DMS153 (cell line): ENCODE measurements at places on chromosomes 7 and 10.
A peak's percentile ranks its signal among the peaks of the same experiment; 100 is the strongest.

GRCh38 chr7:1466524-1467271, 7.4 kb upstream of the MICALL2 start:
- peak; percentile 23 for DNase-seq

GRCh38 chr7:53422291-53422690, 386.9 kb downstream of the POM121L12 start:
- DNase-seq: no peak

- no peak for DNase-seq
Measured at GRCh38 chr7:44062903-44063295, 2.5 kb downstream of the PGAM2 start.

DNA sequence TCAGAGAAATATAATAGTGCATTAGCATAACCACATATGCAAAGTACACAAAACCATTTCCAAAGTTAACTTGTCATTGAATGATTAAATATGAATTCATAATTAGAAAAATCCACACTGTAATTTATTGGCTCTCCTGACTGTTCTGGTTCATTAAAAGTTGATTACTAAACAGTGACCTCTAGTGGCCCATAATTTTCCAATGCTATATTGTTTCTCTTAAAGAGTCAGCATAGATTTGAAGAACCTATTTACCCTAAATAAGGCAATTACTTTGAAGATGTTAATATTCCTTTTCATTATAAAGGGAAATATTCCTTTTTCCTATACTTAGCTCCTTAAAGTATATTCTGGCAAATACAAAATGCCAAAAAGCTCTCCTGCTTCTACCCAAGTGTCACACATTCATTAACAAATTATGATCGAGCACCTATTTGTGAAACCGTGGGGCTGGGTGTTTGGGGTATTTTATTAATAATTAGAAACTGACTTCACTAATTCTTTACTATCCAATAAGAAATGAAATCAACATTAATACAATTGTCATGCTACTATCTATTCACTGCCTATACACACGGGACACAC, 86.2 kb downstream of the HIBADH start:
- DNase-seq: peak; percentile 46

GRCh38 chr7:101858437-101859385, 41.3 kb downstream of the CUX1 start:
- no peak for DNase-seq

GRCh38 chr10:79072994-79073645, 4.4 kb downstream of the ZMIZ1 start:
- no peak for DNase-seq

GRCh38 chr7:12923971-12924370, 236.5 kb downstream of the ARL4A start:
- DNase-seq: no peak

- DNase-seq: no peak
Measured at GRCh38 chr7:133975130-133975529, 152.0 kb upstream of the LRGUK start.

DNA sequence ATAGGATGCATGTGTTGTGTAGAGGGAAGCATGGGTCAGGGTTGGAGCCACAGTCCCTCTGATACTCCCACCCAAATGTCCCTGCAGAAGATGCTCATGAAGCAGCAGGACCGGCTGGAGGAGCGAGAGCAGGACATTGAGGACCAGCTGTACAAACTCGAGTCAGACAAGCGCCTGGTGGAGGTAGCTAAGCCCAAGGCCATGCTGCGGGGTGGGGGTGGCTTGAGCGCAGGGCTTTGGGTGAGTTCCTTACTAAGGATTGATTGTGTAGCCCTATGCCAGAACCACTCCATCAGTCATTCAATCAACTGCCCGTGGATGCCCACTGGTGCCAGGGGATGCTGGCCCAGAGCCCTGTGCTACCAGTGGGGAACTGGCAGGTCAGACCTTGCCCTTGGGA, 10.3 kb downstream of the TRIM8 start:
- DNase-seq: no peak

DNA sequence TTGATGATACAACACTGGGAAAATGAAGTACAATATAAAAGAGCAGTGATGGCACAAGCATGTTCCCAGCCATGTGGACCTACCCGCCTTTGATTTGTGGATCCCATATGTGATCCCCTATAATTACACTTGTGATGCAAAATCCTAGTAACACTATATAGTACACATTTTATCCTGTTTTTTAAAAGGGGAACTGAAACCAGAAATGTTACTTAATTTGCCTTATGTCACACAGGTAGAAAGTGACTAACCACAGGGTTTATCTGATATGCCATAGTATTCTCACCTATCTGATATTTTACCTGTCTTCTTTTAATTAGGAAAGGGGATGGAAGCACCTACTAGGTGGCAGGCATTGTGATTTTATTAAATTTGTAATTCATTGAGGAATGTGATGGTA, 35.0 kb downstream of the ARMC3 start:
- no peak for DNase-seq

DNA sequence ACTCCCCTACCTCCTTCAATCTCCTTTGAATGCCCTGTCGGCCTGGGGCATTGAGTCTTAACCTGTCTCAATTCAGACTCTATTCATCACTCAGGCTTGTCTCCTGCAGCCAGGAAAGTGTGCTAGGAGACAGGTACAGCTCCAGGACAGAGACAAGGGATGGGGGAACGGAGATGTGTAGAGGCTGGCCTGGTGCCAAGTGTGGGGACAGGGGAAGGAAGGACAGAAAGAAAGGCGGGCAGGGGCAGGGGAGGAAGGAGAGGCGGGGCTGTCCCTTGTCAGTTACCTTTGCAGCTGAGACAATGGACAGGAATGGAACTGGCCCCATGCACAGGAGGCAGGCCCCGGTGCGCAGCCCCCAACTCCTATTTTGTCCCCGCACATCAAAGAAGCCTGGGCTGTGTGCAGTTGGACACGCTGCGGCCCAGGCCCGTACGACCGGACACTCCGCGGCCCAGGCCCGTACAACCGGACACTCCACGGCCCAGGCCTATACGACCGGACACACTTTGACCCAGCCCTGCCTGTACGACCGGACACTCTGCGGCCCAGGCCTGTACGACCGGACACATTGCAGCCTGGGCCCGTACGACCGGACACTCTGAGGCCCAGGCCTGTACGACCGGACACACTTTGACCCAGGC, 36.9 kb downstream of the CHST15 start:
- no peak for DNase-seq

- no peak for DNase-seq
Measured at GRCh38 chr10:100879741-100880360, 32.9 kb upstream of the SLF2 start.

GRCh38 chr10:24589265-24589664, 134.4 kb downstream of the ARHGAP21 start:
- DNase-seq: no peak

- DNase-seq: no peak
Measured at GRCh38 chr10:34759161-34759836, 55.8 kb downstream of the PARD3 start.

DNA sequence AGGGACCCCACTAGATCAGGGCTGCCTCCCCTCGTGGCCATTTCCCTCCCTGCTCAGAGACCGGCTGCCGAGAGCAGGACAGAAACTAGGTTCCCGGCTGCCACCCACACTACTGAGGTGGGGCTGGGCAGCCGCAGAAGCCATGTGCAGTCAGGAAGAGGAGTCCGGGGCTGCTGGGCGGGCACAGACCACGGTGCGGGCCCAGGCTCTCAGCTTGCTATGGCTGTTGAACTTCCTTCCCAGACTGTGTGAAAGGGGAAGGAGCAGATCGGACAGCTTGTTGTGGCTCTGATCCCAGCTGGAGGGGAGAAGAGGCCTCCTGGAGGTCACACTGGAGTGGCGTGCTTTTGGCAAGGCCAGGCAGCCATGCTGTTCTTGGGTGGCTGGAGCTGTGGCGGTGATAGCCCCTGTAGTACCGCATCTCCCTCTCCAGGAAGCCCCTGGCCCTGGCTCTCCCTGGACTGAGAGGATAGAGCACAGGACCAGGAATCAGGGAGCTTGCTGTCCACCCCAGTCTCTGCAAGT, 56.8 kb downstream of the HK1 start:
- DNase-seq: no peak

DNA sequence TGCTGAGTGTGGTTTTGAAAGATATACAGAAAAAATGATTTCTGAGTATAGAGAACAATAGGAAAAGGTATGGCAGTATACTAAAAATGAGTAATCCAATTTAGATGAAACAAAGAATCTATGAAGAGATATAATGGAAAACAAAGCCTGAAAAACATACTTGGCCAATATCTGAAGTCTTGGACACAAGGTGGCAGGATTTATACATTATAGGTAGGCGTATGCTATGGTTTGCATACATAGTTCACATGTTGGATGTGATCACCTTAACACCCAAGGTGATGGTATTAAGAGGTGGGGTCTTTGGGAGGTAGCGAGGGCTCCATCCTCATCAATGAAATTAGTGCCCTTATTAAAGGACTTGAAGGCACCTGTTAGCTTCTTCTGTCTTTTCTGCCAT, 34.5 kb upstream of the BPGM start:
- no peak for DNase-seq

- DNase-seq: no peak
Measured at GRCh38 chr7:117889611-117890010, 16.4 kb upstream of the CTTNBP2 start.

DNA sequence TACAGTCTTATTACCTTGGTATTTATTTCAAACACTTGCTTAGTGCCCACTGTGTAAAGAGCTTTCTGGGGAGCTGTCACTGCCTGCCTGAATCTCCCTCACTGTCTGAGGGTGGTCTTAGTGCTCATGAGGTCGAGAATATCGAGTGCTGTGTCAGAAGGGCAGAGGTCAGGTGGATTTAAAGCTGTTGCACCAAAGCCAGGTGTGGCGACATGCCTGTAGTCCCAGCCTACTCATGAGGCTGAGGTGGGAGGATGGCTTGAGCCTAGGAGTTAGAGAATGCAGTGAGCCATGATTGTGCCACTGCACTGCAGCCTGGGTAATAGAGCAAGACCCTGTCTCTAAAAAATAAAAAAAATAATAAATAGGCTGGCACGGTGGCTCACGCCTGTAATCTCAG, 20.9 kb downstream of the CCM2 start:
- DNase-seq: no peak

- DNase-seq: no peak
Measured at GRCh38 chr7:91457208-91457607, 193.0 kb downstream of the FZD1 start.
